ENCODE measurements at places on chromosomes 1 and 21.

DNA sequence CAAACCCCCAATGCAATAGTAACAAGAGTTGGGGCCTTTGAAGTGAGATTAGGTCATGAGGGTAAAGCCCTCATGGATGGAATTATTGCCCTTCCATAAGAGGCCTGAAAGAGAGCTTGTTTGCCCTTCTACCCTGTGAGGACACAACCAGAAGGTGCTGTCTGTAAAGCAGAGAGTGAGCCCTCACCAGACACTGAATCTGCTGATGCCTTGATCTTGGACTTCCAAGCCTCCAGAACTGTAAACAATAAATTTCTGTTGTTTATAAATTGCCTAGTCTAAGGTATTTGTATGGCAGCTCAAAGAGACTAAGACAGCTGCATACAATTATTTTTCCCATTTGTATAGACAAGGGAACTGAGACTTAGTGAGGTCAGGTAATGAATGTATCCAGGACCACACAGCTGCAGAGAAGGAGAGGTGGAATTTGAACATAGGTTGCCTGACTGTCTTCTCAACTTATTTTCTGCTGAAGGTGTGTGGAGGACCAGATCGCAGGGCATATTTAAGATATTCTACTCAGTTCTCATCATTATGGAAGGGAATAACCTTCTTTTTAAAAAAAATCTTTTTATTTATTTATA, 18.7 kb downstream of the IL23R start:
- DNase-seq = no peak

DNA sequence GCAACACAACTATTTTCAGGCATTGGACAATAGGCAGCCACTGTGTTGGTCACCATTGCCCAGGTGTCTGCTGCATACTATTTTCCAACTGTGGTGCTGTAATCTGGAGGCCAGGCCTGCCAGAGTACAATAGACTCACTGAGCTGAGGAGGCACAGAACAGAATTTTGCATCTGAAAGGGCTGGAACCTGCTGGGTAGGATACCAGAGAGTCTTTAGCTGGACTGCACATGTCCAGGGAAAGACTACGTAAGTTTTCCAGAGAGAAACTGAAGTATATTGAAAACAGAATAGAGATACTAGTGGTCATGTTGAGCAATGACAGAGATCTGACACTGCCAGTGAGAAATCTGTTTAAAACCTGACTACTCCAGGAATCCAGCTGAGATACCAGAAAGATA, 200.8 kb downstream of the RASAL2 start:
- no peak for DNase-seq

DNA sequence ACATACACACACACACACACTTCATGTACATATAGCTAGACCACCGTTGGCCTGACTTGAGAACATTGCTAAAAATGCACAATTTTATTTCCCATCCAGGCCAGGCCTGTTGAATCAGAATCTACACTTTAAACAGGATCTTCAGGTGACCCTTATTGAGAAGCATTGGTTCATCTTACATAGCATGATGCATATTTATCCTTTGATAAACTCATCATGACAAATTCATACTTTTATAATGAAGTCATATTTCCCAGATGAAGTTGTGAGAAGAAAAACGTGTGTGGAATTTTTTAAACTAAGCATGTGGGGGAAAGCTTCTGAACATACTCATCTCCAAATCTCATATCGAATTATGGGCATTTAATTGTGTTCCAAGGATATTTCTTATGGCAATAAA, 877.7 kb downstream of the MRPL39 start:
- no peak for DNase-seq

GRCh38 chr1:34163792-34164731, 968 bp downstream of the CSMD2 start:
- no peak for DNase-seq

- no peak for DNase-seq
Observed at GRCh38 chr1:57908147-57908890, 484.5 kb upstream of the DAB1 start.

GRCh38 chr1:10767282-10767681, 29.2 kb downstream of the CASZ1 start:
- no peak for DNase-seq

DNA sequence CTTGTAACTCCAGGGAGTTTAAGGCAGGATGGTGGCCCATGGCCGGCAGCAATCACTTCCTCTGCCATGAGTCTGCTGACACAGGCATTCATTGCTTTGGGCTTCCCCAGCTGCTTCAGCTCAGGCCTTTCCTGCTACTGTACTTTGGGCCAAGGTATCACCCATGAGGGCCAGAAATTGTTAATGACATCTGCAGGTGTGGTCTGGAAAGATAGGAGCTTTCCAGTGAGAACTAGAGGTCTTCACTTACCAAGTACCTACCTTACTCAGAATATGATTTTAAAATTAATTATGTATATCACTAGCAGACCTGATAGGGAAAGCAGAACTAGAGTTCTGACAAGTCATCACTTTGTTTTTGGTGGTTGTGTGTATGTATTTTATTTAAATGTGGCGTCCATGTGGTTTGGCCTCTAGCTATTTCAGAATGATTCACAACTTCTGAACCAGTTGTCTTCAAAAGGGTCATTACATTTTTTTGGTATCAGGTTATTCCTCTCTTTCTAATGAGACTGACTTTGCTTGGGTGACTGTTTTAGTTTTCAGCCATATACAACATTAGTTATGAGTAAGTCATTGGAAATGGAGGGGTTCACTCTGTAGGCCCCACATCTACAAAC, 2.7 kb downstream of the RGL1 start:
- DNase-seq = no peak

GRCh38 chr1:36872858-36873257, 161.5 kb downstream of the GRIK3 start:
- DNase-seq = no peak

DNA sequence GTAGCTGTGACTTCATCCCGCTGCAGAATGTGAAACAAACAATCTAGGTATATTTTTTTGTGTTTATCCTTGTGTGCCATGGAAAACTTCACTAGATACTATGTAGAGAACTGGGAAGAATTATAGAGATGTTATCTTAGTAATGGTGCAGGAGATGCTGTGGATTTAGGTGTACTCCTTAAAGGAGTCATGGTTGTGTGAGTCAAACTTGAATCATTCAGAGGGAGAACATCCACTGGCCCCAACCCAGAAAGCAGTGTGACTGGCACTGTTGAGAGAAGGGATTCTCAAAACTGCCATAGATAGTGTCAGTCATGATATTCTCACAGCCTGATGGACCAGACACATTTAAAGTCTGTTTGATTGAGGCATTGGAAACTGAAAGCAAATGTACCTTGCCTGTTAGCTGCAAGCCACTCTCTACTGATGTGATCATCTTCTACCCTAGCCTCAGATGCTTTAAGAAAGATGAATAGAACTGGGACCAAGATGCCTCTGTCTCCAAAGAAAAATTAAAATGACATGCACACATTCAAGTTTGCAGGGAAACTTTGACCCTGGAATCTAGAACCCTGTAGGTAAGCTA, 754.6 kb downstream of the MRPL39 start:
- DNase-seq = no peak

- no peak for DNase-seq
Observed at GRCh38 chr1:201328576-201328975, 45.3 kb downstream of the PKP1 start.

DNA sequence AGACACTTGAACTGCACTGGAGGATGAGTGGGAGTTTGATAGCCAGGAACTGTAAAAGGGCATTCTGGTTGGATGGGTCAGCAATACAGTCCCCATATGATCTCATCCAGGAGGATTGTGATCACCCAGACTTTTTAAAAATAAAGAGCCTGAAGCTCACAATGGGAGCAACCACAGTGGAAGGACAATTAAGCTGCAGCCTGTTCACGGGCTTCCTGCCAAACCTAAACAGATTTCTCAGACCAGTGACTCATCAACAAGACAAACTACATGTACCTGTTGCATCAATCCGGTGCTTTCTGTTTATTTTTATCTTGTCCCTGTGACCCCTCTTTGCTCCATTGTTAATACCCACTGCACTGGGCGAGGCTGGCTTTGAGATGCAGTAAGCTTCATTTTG, 52.3 kb downstream of the PAPPA2 start:
- DNase-seq = no peak

Data from AG09319 (cell line).